ENCODE measurements at places on chromosomes 4 and X.

DNA sequence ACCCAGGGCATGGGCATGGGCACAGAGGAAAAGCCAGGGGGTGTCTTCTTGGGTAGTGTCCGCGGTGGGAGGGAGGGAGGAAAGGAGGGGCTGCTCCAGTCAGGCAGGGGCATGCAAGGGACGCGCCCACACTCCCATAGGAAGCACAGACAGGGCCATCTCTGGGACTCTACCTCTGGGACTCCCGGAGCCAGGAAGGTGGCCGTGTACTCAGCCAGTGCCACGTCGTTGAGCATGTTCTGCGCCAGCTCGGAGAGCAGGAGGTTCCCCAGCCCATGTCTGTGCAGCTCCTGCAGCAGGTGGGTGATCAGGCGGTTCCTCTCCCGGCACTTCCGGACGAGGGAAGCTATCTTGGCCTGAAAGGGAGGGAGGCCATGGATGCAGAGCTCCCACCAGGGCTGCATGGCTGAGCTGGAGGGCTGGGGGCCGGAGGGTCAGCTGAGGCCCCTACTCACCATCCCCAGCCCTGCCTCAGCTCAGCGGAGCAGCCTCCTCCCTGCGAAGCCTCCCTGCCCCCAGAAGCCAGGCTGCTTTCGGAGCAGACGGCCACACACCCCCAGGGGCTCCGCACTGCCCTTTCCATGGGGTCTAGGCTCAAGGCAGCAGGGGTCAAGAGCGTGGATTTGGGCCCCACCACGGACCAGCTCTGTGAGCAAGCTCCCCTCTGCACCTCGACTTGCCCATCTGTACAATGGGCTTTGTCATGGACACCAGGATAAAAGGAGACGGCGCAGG, 44.6 kb downstream of the C4orf50 start:
- no peak for DNase-seq

GRCh38 chr4:187840814-187841213, 154.8 kb upstream of the ZFP42 start:
- no peak for DNase-seq

- DNase-seq = no peak
Observed at GRCh38 chrX:25928316-25928715, 209.8 kb upstream of the MAGEB18 start.

- DNase-seq = no peak
Observed at GRCh38 chr4:88965053-88965452, 91.9 kb downstream of the FAM13A start.

DNA sequence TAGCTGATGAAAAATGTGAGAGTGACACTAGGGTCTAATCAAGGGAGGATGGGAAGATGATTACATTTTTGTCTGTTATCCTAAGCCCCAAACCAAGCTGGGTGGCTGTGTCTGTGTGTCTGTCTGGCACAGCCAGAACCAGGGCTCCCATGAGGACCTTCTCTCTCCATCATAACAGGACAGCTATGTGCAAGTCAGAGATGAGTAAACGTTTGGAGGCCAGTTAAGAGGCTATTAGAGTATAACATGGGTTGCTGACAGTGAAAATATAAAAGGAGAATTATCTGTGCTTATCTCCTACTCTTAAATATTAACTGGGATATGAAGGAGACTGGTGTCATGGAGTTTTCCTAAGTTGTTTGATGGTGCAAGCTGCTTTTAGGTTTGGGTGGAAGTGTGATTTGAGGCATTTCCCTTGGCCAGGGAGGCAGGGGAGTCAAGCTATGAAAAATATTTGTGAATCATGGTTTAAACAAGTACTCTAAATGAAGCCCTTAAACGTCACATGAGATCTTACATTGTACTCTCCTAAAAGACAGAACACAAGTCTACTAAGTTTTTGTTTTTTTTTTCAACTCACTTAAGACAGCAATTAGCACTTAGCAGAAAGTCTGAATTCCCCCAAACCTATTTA, 156.2 kb downstream of the ENOX2 start:
- no peak for DNase-seq

GRCh38 chr4:519885-520682, 21.1 kb downstream of the PIGG start:
- no peak for DNase-seq

DNA sequence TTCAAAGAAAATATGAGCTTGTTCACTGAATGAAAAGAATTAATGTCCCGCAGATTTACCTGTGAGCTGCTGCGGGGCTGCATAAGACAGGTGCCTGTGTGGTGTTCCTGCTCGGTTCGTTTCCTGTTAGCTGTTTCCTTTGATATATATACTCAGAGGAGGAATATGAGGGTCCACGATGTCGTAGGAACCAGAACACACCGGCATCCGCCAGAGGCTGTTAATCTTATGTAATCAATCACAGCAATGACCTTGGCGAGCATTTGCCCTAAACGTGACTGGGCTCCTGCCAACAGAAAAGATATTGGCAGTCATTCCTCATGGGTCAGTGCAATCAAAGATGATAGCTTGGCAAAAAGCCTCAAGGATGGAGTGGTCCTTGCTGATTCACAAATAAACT, 260.1 kb downstream of the EVC2 start:
- DNase-seq = no peak

GRCh38 chrX:139560221-139560620, 29.7 kb downstream of the F9 start:
- DNase-seq = no peak

- peak; percentile 4 for DNase-seq
Observed at GRCh38 chrX:4225086-4225485, 511.6 kb upstream of the PRKX start.

GRCh38 chrX:68918202-68918601, 89.4 kb downstream of the EFNB1 start:
- no peak for DNase-seq

DNA sequence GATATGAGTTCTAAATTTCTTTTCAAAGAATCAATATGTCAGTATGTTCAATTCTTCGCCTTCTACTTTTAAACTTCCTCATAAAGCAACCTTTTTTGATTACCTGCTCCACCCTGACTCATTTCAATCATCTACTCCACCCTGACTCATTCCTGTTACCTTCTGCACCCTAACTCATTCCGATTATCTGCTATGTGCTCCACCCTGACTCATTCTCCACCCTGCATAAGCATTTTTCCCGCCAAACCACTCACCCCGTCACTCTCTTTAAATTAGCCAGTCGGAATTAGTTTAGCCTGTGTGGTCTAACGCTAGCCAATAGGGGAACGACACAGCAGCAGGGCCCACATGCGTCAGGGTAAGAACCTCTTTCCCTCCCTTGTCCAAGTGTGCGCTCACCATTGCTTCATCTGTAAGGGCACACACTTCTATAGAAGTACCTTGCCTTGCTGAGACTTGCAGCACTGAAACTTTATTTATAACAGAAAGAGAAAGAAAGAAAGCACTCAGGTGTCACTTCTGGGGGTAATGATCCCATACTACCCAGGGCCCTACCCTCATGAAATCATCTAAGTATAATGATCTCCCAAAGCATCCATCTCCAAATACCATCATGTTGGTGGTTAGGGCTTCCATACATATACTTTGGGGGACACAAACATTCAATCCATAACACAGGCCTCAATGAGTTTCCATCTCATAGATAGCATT, 875.2 kb downstream of the RAPGEF2 start:
- DNase-seq = no peak

- peak; percentile 13 for DNase-seq
Observed at GRCh38 chr4:75745161-75745560, 20.8 kb downstream of the USO1 start.
